ENCODE measurements at places on chromosomes 11 and 22.

- no peak for DNase-seq
- no peaks in the 10 kb centered on the region for H3K36me3 ChIP-seq
- H3K4me1 ChIP-seq, result no peaks in the 10 kb centered on the region
- H3K27ac ChIP-seq, result peak overlapping the region; percentile 98
- no peaks in the 10 kb centered on the region for H3K27me3 ChIP-seq
These were observed 19.6 kb downstream of the DAGLA start for GRCh38 chr11:61699737-61700160.

GRCh38 chr11:111528557-111528956 lies 12.0 kb upstream of the LAYN start:
- no peaks in the 10 kb centered on the region for H3K27me3 ChIP-seq
- H3K27ac ChIP-seq, result no peak overlapping the region
- H3K4me1 ChIP-seq, result no peaks in the 10 kb centered on the region
- no peak overlapping the region for H3K4me3 ChIP-seq

DNA sequence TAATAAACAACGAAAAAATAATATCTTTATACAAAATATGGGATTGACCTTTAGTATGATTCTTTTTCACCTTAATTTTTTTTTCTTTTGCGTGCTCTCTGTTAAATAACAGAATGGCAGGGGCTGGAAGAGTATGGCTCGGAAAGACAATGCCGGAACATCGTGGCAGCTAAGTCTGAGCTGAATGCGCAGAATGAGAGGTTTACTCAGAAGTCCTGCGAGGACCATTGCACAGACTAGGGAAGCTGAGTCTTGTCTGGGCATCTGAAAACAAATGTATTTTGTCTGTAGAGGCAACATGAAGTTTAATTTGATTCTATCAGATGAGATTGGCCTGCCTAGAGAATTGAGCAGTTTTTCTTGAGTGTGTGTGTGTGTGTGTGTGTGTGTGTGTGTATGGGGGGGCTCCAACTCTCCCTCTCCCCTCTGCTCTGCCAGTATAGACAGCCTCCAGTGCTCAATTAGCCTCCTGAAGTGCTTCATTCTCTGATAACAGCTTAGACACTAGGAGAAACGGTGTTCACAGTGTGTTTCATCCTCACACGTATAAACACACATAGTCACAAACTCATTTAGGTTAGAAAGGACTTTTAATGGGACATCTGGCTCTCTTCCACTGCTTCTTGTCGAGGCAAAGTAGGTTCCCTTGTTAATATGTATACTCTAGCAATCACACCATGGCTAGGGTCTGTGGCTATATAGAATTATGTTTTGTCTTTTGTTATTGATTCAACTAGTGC lies 244.3 kb upstream of the SORL1-AS1 start:
- H3K36me3 ChIP-seq, result no peaks in the 10 kb centered on the region
- no peaks in the 10 kb centered on the region for H3K27me3 ChIP-seq
- no peak overlapping the region for H3K4me3 ChIP-seq
- no peaks in the 10 kb centered on the region for H3K4me1 ChIP-seq
- DNase-seq, result no peak

DNA sequence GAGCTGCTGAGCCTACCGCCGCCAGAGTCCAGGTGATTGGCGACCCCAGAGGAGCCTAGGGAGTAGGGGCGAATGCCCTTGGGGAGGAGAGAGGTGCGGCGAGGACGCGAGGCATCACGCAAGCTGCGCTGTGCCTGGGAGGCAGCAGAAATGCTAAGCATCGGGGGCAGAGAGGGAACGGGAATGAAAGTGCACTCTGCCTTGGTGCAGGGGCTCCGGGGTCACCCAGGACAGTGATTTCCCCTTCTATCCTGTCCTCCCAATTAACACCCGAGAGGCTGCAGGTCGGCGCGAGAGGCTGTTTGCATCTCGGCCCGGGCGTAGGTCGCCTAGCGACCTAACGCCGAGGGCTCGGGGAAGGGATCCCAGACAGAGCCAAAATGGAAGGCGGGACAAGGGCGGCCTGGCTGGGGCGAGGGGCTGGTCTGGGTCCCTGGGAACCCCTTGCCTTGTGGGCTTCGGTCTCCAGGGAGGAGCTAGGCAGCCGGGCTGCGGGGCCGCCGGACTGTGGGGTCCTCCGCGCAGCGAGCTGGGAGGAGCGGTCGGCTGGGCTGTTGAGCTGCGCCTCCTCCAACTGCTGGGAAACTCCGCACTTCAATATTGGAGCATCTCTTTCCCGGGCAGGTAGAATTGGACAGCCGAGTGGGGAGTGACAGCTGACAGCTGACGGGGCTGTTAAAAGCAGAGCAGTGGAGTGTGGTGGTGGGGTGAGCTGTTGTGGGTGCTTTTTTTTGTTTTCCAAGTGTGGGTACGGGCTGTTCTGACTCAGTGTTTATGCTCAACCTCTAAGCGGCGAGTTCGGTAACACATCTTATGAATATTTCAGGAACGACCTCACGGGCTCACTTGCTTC lies 657 bp downstream of the ELMOD1 start:
- peak overlapping the region; percentile 21 for H3K27ac ChIP-seq
- H3K27me3 ChIP-seq, result no peaks in the 10 kb centered on the region
- peaks cover 21% of the 10 kb centered on the region for H3K4me1 ChIP-seq
- H3K36me3 ChIP-seq, result no peaks in the 10 kb centered on the region
- no peak for DNase-seq

DNA sequence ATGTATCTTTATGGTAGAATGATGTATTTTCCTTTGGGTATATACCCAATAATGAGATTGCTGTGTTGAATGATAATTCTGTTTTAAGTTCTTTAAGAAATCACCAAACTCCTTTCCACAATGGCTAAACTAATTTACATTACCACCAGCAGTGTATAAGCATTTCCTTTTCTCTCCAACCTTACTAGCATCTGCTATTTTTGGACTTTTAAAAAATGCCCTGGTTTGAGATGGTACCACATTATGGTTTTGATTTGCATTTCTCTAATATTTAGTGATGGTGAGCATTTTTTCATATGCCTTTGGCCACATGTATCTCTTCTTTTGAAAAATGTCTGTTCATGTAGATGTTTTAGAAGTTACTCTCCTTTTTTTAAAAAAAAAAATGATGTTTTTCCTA lies 142.0 kb downstream of the METTL15 start:
- no peak overlapping the region for H3K4me3 ChIP-seq
- no peaks in the 10 kb centered on the region for H3K27me3 ChIP-seq
- no peaks in the 10 kb centered on the region for H3K4me1 ChIP-seq
